Activated CD8-positive, alpha-beta T cell treated with anti-CD3 and anti-CD28 coated beads for 36 hours (primary cell): ENCODE measurements at places on chromosomes 2 and 18. TPM values are rescaled to one million over a fixed set of nuclear protein-coding genes. Genes with fewer than 3 reads are reported as not detected.

The DCDC2C gene
- not detected for total RNA-seq

The GCG gene
- total RNA-seq = not detected

The PSMD1 gene
- total RNA-seq = 114 TPM

The ABCG8 gene
- total RNA-seq = not detected

The CD8B2 gene
- total RNA-seq = 4.5 TPM

The AGXT gene
- not detected for total RNA-seq

The SALL3 gene
- total RNA-seq = not detected

The ANXA4 gene
- total RNA-seq = 14.6 TPM

The RTP5 gene
- 0.29 TPM for total RNA-seq

The SLC11A1 gene
- total RNA-seq = 0.13 TPM

The LYPD1 gene
- not detected for total RNA-seq

The UPP2 gene
- total RNA-seq = not detected

The MYCN gene
- 0.22 TPM for total RNA-seq

The GPR155 gene
- total RNA-seq = 15.3 TPM

The EFEMP1 gene
- total RNA-seq = not detected

The TOGARAM2 gene
- 2.7 TPM for total RNA-seq

The CMPK2 gene
- 3.2 TPM for total RNA-seq

The SPP2 gene
- total RNA-seq = not detected

The SLC8A1 gene
- total RNA-seq = 0.34 TPM

The EIPR1 gene
- total RNA-seq = 38.4 TPM

The CD302 gene
- total RNA-seq = 0.43 TPM

The NAB1 gene
- 23.0 TPM for total RNA-seq

The DYNAP gene
- total RNA-seq = not detected

The CRYGD gene
- not detected for total RNA-seq

The LBX2 gene
- total RNA-seq = 0.43 TPM

The CDH20 gene
- not detected for total RNA-seq

The KCNG2 gene
- not detected for total RNA-seq

The PPP1R1C gene
- total RNA-seq = not detected
